ENCODE measurements at places on chromosomes 6 and 20. TPM values are rescaled to one million over a fixed set of nuclear protein-coding genes. Genes with fewer than 3 reads are reported as not detected.

DZANK1 gene
- 0.83 TPM for total RNA-seq

ELOVL4 gene
- 4.6 TPM for total RNA-seq

FAM209B gene
- total RNA-seq, result not detected

- no peaks in the 10 kb centered on the region for H3K36me3 ChIP-seq
- no peaks in the 10 kb centered on the region for H3K4me1 ChIP-seq
- no peak overlapping the region for H3K4me3 ChIP-seq
- H3K27ac ChIP-seq, result no peak overlapping the region
- no peaks in the 10 kb centered on the region for H3K27me3 ChIP-seq
Measured at GRCh38 chr6:122648726-122649125, 38.5 kb downstream of the PKIB start.
